ENCODE measurements at places on chromosomes 6 and 20. TPM values are rescaled to one million over a fixed set of nuclear protein-coding genes. Genes with fewer than 3 reads are reported as not detected.

CCR6 gene
- not detected for total RNA-seq

PI3 gene
- 2.8 TPM for total RNA-seq

CGA gene
- total RNA-seq = 0.29 TPM

ULBP2 gene
- total RNA-seq = 4.2 TPM

C20orf144 gene
- total RNA-seq = 0.13 TPM

SLC22A1 gene
- total RNA-seq = 2.4 TPM

STX11 gene
- total RNA-seq = 1.8 TPM

ZFP57 gene
- total RNA-seq = not detected

GINS1 gene
- 34.4 TPM for total RNA-seq

AARS2 gene
- 6.4 TPM for total RNA-seq

PROKR2 gene
- total RNA-seq = not detected

LRFN2 gene
- not detected for total RNA-seq

GDAP1L1 gene
- not detected for total RNA-seq

SLC52A3 gene
- total RNA-seq = 0.55 TPM

DEFB121 gene
- total RNA-seq = not detected

RBPJL gene
- not detected for total RNA-seq

MRAP2 gene
- 1.4 TPM for total RNA-seq

LAMA4 gene
- 1.8 TPM for total RNA-seq

SUN5 gene
- not detected for total RNA-seq

SUMO4 gene
- not detected for total RNA-seq

SLC22A16 gene
- total RNA-seq = not detected

BIRC7 gene
- 3.4 TPM for total RNA-seq

EYS gene
- 0.02 TPM for total RNA-seq

PDE10A gene
- 32.9 TPM for total RNA-seq

CLIC5 gene
- total RNA-seq = not detected

RSPO3 gene
- total RNA-seq = 86.4 TPM

C6orf52 gene
- total RNA-seq = 2.3 TPM

IER3 gene
- total RNA-seq = 97.7 TPM

THEMIS gene
- total RNA-seq = not detected

BNIP5 gene
- not detected for total RNA-seq

MCM9 gene
- total RNA-seq = 5.4 TPM

ELOVL2 gene
- total RNA-seq = 7.2 TPM

STXBP5 gene
- total RNA-seq = 9.3 TPM

MEI4 gene
- total RNA-seq = not detected

DUSP15 gene
- 0.95 TPM for total RNA-seq

PTK6 gene
- total RNA-seq = 2.7 TPM

ETV7 gene
- total RNA-seq = 0.09 TPM

MUCL3 gene
- total RNA-seq = not detected

JAG1 gene
- total RNA-seq = 54.7 TPM

RXRB gene
- 18.4 TPM for total RNA-seq

GLYATL3 gene
- total RNA-seq = not detected

CYB5R4 gene
- total RNA-seq = 13.1 TPM
